ENCODE measurements at places on chromosomes 5 and 9.

- peak; percentile 71 for DNase-seq
Measured at GRCh38 chr9:38432922-38433510, 8.8 kb upstream of the IGFBPL1 start.

DNA sequence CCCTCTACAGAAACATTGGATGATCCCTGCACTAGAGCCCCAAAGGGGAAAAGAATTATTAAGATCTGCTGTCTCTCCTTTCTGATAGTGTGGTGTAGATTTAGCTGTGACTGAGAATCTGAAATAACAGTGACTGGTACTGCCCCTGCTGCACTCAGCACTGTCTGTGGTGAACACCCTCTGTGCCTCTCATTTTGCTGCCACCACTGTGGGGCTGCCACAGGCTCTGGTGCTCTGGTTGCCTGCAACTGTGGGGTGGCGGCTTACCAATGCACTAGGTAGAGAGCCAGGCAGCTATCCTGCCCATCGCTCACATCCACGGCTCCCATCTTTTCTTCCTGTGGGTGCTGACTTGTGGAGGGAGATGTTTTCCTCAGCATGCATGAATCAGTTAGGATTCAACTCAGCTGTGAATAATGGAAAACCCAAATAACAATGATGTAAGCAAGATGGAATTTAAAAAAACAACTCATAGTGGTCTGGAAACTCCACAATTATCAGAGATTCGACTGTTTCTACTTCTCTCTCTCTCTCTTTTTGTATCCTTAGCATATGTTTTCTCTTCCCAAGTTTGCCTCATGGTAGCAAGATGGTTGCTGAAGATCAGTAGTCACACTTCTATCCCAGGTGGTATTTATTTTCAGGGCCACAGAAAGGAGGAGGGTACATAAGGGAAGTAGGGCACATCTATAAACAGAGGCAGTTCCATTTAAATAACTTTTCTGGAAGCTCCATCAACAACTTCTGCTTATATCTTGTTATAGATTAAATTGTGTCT is 99.8 kb upstream of the DAP start:
- no peak for DNase-seq

DNA sequence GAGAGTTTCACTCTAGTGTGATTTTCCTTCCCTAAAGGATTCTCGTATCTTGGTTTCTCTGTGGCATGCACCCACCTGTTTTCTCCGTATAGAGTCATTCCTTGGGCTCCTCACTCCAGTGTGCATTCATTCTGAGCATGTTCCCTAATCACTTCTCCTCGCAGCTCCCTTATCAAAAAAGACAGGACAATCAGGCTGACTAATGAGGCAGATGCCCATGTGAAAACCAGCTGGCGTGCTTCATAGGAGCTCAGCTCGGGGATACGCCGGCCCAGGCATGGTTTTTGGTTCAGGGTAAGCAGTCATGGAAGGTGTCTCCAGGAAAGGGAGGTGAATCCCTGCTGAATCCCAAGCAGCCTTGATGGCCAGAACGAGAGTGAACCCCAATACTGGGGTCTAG is 41.2 kb upstream of the INSYN2B start:
- no peak for DNase-seq

DNA sequence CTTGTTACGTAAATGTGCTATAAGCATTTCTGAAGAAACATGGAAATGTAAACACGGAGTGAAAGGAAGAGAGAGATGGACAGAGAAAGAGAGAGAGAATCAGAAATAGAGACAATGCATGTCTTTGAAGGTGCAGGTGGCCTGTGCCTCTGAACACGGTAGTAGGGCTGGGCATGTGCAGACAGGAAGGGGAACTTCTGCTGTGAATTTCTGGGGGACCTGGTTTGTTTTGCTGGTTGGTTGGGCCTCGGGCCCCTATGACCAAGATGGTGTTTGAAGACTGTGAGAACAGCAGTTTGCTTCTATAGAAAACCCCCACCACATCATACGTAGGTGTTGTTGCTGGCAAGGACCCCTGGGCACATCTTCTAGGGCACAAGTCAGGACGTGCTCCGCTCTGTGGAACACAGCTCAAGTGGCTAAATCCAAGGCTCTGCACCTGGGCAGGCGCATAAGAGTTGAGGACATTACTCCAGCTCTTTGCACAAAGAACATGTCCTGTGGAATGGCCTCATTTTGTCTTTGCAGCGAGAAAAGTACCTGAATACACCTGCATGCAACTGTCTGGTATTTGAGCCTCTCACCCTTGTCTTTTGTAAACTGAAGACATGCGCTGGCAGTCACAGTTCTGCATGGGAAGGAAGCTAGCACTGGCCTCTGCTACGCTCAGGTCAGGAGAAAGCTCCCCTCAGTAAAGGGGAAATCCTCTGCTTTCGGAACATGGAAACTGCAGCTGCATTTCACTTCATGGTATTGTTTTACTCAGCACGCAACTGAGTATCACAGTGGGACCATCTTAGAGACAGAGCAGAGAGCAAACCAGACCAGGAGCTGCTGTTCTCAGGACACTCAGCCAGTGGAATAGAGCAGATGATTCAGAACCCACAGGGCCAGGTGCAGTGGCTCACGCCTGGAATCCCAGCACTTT is 2.7 kb downstream of the OR2V2 start:
- DNase-seq, result no peak

DNA sequence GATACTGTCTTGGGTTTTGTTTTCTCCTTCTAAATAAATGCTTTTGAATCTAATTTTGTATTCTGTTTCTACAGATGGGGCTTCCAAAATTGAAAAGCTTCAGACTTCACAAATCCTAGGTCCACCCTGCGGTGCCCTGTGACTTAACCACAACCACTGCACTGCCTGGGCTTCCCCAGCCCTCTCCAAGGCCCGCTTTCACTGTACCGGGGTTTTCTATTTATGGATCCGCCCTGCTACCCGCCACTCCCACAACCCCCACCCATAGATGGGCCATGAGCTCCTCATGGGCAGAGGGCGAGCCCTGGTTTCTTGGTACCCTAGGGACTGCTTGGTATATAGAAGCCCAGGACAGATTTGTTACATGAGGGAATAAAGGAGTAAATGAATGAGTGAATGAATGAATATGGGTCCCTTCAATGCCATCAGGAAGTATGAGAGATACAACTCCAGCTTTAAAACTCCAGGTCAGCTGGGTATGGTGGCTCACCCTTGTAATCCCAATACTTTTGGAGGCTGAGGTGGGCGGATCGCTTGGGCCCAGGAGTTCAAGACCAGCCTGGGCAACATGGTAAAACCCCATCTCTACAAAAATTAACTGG is 39.8 kb upstream of the NEK6 start:
- no peak for DNase-seq

GRCh38 chr5:351921-352245 is 30.4 kb downstream of the AHRR start:
- DNase-seq, result no peak

GRCh38 chr9:92726971-92727715 is 37.5 kb downstream of the BICD2 start:
- no peak for DNase-seq

DNA sequence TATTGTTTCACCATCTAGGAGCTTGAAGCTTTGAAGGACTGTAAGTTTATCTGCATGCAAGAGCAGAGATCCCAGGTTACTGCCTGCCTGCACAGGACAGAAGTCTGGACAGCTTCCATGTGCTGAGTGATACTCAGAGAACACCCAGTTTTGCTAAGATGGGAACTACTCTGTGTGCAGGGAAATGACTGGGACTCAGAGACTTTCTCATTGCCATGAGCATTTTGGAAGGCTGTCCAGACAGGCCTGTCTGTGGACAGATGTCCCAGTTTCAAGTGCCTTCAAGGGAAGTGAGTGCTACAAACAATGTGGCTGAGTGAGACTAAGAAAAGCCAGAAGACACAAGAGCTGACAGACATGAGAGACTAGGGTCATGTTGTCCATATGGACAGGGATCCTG is 19.2 kb upstream of the ZNF131 start:
- DNase-seq, result no peak

DNA sequence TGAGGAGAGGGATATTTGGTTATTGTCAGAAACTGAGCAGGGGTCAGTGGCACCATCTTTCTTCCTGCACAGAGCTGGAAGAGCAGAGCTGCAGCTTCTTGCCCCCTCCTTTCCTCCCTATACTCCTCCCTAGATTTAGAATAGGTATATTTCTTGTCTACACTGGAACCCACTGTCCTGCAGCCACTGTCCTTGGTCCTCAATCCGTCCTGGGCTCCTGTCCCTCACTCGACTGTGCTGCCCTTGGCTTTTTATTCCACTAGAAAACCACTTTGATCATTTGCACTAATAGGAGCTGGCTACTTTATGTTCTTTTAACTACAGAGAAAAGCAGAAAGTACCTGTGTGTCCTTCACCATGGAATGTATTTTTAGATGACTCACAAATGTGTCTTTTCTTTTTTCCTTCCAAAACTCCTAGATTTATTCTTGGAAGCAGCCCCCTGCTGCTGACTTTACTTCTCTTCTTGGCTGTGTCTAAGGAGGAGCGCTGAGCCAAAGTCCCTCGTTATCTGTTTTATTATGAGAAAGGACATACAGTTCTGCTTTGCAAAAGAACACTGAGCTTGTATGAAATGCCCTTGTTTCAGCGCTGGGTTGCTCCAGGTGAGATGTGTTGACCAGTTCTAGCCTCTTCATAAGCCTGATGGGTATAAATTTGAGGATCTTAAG is 150.9 kb downstream of the SEMA6A start:
- no peak for DNase-seq

GRCh38 chr5:57082441-57083067 is 91.3 kb upstream of the GPBP1 start:
- DNase-seq, result no peak

DNA sequence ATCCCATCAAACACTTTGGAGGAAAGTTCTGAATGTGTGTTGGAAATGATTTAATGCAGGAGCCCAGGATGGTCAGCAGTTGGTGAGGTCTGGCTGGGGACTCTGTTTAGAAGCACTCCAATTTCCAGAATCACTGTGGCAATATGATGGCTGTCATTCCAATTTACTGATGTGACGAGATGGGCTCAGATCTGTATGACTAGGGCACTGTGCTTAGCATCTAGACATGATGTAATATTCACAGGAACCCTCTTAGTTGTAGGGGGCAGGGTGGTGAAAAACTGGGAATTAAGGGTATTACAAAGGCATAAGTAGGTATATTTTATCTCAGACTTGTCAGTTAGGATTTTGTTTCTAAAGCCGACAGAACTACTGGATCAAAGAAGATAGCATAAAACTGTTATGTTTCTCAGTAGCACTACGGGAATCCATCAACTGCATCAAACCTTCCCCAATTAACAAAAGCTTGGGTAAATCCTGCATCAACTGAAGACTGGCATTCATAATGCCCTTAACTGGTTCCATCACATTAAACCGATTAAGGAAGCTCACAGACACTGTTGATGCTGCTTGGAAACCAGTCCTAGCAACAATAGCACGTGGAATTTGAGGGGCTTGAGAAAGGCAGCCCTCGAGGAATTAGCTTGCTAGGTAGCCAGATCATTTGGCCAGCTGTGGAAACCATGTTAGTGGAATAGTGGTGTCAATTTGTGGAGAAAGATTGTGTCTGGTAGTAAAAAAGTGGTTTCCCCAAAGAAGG is 86.1 kb downstream of the SV2C start:
- no peak for DNase-seq

GRCh38 chr9:135822374-135822755 is 85.0 kb downstream of the CAMSAP1 start:
- DNase-seq, result no peak

Data from NCI-H146 (cell line).